T-helper 9 cell (primary cell): ENCODE measurements at places on chromosomes 1 and 21.

DNA sequence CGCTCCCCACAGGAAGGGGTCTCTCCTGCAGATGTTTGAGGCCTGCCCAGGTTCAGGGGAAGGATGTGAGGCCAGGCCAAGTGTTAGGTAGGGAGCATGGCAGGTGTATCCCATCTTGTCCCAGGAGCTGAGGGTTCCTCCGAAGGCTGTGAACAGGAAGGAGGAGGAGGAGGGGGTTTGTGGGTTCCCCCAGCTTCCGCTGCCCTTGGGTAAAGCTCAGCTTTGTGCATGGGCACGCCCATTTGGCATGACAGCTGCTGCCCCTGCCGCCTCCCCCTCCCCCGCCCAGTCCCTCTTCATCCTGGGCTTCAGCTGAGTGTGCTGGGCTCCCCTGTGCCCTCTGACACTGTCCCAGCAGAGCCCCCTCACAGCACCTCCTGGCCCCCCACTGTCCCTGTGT is 25.5 kb downstream of the TNFRSF8 start:
- DNase-seq, result peak; percentile 21

DNA sequence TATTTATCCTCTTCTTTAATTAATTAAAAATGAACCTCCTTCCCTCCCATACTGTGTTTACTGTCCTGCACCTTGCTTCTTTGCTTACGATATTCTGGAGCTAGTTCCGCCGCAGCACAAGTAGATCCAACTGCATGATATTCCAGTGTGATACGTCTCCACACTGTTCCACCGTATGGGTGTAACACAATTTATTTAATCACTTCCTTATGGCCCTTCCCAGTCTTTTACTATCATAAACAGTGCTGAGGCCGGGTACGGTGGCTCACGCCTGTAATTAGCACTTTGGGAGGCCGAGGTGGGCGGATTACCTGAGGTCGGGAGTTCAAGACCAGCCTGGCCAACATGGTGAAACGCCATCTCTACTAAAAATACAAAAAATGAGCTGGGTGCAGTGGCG is 25.7 kb downstream of the CNST start:
- no peak for DNase-seq

GRCh38 chr1:90048043-90048442 is 53.1 kb downstream of the ZNF326 start:
- DNase-seq, result no peak

GRCh38 chr1:66445492-66446181 is 88.3 kb upstream of the SGIP1 start:
- DNase-seq, result peak; percentile 22
